ENCODE measurements at places on chromosomes 1 and 21. TPM values are rescaled to one million over a fixed set of nuclear protein-coding genes. Genes with fewer than 3 reads are reported as not detected.

The LRRN2 gene
- 0.17 TPM for total RNA-seq

The OPRD1 gene
- total RNA-seq = not detected

The ALPL gene
- total RNA-seq = 0.19 TPM

The LCE2A gene
- total RNA-seq = not detected

The PLA2G2C gene
- total RNA-seq = not detected

The E2F2 gene
- total RNA-seq = 1.9 TPM

The SPATC1L gene
- 6.1 TPM for total RNA-seq

The MLLT11 gene
- total RNA-seq = 1.2 TPM

The RNF186 gene
- not detected for total RNA-seq

The VWA5B1 gene
- not detected for total RNA-seq

The RAB13 gene
- 104 TPM for total RNA-seq

The PCP4L1 gene
- total RNA-seq = not detected

The THBS3 gene
- 15.9 TPM for total RNA-seq

The ARHGEF16 gene
- 0.51 TPM for total RNA-seq

The SMPDL3B gene
- total RNA-seq = 0.68 TPM
